Stimulated activated CD4-positive, alpha-beta T cell treated with anti-CD3 and anti-CD28 coated beads, Interleukin-4, amount 100 ng/mL, for 24 hours (primary cell): ENCODE measurements at places on chromosomes 7 and 10.

- DNase-seq = no peak
These were observed 2.6 kb downstream of the FLNC start for GRCh38 chr7:128832880-128833147.

GRCh38 chr10:131874991-131875451 is 25.8 kb upstream of the PPP2R2D start:
- peak; percentile 57 for DNase-seq

DNA sequence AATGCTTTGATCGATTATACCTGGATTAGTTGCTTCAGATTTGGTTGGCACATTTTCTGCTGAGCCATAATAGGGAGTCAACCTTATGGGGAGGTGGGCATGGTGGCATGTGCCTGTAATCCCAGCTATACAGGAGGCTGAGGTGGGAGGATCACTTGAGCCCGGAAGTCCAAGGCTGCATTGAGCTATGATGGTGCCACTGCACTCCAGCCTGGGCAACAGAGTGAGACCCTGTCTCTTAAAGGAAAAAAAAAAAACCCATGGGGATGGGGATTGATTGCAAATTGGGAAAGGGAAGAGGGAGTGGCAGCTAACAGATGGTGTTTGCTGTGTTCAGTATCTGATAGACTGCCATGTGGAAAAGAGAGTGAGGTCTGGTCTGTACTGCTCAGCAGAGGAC is 11.1 kb downstream of the STK17A start:
- DNase-seq = no peak

GRCh38 chr10:13349463-13350274 is 1.6 kb upstream of the SEPHS1 start:
- DNase-seq = peak; percentile 20

GRCh38 chr7:103996639-103997038 is 7.2 kb upstream of the RELN start:
- DNase-seq = no peak

- DNase-seq = no peak
These were observed 524.8 kb upstream of the SORCS1 start for GRCh38 chr10:107689323-107689722.

GRCh38 chr10:73910764-73911552 is at the start of gene PLAU:
Gene PLAU (plus strand): TSS chr10:73911132. CDS start chr10:73911556, 424 bp downstream.
- DNase-seq = peak; percentile 31

DNA sequence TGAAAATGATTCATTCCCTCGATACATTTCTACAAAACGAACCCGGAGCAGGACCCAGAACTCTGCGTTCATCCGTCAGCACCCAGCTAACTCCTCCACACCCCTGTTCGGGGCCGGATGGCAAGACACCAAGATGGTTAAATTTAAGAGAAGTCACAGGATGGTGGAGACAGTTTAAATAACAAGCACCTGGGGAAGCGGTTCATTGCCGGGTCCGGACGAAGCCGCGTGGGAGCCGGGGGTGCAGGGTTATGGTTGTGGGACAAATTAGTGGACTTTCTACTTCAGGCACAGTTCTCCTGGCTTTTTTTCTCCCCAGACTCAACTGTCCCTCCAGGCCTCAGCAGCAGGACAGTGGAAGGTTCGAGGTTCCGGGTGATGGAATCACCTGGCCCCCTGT is 45.4 kb downstream of the ASB13 start:
- DNase-seq = no peak

- DNase-seq = no peak
These were observed 26.5 kb upstream of the PPP1R3A start for GRCh38 chr7:113945018-113945938.

GRCh38 chr10:84820596-84820995 is 492.2 kb downstream of the CCSER2 start:
- DNase-seq = no peak

GRCh38 chr7:131959106-131959812 is 402.8 kb upstream of the PODXL start:
- DNase-seq = no peak

DNA sequence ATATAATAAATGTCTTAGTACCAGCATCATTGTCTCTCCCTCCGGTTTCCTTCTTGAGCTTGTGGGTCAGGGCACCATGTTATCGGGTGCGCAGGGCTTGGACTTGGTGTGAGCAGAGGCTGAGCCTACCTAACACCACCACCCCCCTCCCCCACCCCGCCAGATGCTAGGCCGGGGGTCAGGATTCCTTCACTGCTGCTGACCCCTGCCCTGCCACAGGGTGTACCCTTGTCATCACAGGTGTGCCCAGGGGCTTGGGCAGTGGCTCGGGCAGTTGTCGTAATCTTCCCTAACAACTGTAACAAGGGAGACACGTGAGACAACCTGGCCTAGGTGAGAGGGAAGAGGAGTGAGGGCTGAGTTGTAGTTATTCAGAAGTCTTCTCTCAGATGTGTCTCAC is 12.6 kb upstream of the NFKB2 start:
- DNase-seq = no peak

- DNase-seq = no peak
These were observed 55.0 kb downstream of the C1GALT1 start for GRCh38 chr7:7237201-7237977.

DNA sequence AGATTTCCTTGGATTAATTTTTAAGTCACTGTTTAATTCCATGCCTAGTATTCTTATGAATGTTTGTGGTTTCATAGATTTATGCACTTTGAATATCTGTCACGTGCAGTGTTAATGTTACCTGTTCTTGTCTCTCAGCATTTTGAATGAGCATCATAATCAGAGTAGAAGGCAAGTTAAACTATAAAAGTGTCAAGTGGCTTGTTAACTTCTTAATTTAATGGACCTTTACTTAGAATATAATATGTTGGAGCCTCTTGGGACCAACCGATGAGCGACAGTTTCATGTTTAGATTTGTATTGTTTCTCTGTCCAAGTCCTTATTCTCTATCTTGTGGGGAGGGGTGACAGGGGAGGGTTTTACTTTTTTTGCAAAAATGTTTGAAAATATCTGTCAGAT is 50.6 kb upstream of the MTURN start:
- no peak for DNase-seq

DNA sequence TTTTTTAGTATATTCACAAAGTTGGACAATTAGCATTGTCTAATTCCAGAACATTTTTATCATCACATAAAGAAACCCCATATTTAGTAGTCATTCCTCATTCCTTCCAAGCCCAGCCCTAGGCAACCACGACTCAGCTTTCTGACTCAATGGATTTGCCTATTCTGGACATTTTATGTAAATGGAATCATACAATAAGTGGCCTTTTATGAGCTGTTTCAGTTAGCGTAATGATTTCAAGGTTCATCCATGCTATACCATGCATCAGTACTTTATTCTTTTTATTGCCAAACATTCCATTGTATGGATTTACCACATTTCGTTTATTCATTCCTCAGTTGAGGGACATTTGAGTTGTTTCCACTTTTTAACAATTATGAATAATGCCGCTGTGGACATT is 249.2 kb downstream of the DYNC1I1 start:
- DNase-seq = no peak
